Activated gamma-delta T cell treated with anti-CD3 and anti-CD28 coated beads, Interleukin-2, amount 50 U/mL, for 16 hours (primary cell): ENCODE measurements at places on chromosomes 11 and 22.

DNA sequence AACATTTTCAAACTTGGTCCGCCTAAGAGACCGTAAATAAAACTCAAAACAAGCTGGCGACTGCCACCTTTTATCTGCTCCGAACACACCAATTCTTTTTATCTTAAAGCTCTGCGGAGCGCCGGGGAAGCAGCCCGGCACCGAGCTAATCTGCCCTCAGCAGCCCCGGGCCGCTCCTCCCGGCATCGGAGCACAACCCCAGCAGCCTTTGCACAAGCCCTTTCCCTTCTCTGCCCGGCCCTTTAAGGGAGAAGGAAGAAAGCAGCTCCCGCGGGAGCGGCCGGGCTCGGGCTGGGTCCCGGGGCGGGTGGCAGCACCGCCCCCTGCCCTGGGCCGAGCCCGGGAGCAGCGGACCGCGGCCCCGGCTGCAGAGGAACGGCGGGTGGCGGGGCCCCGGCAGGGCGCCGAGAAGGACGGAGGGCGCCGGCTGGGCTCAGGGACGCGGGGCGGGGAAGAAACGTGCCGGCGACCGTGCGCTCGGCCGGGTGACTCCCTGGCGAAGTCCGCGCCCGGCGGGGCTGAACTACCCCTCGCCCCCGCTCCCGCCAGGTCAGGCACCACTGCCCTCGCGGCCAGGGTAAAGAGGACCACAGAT is 133.6 kb upstream of the C11orf58 start:
- DNase-seq: no peak

- no peak for DNase-seq
These were observed 57.0 kb downstream of the PDE2A start for GRCh38 chr11:72617080-72617762.

DNA sequence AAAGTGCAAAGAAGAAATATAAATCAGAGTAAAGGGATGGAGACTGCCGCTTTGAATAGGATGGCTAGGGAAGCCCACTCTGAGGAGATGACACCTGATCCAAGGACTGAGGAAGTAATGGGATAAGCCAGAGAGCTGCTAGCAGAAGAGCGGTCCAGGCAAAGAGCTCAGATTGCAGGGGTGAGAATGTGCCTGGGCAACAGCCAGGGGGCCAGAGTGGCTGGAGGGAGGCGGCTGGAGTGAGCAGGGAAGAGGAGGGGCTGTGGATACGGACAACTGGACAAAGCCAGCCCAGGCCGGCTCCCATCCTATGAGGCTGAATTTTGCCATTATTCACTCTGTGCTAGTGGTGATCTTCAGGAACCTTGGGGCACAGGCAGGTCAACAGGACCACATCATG is 360.3 kb upstream of the SYN3 start:
- no peak for DNase-seq

DNA sequence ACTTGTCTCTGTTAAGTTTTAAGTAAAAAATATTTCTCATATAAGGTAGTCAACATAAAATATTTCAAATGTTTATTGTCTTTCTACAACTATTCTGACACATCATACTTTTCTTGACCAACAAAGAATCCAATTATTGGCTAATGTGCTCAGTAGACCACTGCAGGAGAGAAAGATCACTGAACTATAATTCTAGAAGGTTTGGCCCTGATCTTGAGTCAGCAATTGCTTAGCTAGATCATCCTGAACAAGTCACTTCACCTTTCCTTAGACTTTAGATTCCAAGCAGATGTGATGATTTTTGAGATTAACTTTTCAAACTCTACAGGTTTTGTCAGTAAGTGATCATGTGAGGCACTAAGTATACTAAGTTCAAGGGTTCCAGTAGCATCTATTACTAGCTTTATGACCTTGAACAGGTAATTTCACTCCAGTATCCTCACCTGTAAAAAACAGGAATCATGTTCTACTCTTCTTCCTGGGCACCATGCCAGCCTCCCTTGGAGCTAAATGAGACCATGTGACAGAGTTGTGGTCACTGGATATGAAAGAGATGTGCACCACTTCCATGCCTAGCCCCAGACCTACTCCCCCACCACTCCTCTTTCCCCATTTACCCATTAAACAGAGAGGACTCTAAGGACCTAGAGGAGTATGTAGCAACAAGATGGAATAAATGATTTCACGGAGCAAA is 17.3 kb downstream of the PGM2L1 start:
- DNase-seq: no peak

- DNase-seq: no peak
These were observed 9.9 kb downstream of the NAP1L4 start for GRCh38 chr11:2982214-2982613.

DNA sequence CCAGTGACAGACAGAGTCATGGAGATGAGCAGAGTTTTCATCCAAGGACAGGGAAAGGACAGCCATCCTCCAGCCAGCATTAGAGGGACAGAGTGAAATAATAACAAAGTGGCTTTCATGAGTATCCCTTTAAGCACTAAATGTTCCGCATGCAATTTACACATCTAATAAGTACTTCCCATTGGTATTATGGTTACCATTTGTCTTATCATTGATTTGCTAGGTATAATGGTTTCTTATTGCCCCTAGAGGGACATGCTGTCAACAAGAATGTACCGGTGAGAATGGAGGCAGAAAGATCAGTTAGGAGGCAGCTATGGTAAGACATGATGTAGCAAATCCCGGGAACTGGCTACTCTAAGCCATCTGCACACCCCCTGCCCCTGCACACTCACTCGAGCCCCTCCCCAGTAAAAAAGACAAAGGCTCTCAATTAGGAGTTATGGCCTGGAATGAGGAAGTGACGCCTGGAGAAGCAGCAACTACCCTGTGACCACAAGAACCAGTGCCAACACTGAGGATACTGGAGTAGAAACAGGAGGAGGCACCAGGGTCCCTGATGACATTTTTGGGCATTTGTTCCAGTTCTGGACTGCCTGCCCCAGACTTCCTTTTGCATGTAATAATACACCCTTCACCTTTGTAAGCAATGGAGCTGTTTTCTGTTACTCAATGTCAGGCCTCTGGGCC is 30.2 kb upstream of the HMGXB4 start:
- DNase-seq: no peak

DNA sequence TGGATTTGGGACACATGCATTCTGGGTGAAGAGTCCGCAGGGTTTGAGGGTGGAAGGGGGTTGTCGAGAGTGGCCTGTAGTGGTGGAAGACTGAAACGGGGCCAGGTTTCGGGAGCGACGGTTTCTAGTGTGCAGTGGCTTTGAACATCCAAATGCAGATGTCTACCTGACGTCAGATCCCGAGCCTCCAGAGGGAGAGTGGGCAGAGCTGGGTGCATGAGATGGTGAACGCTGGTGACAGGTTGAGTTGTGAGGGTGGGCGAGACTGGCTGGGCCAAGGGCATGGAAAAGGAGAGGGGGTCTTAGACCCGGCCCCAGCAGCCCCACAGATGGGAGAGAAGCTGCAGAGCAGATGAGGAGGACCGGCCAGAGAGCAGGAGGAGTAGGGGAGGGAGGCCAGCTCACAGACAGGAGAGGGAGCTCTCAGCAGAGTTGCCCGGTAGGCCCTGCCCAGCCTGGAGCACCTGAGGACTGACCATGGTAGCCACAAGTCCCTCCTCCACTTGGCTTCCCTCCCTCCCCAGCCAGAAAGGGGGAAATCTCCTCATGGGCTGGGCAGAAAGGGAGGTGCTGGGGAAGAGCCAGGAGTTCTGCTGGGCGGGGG is 14.2 kb downstream of the KCNJ4 start:
- DNase-seq: no peak

- no peak for DNase-seq
These were observed 1.6 kb upstream of the MCAM start for GRCh38 chr11:119318240-119319135.

DNA sequence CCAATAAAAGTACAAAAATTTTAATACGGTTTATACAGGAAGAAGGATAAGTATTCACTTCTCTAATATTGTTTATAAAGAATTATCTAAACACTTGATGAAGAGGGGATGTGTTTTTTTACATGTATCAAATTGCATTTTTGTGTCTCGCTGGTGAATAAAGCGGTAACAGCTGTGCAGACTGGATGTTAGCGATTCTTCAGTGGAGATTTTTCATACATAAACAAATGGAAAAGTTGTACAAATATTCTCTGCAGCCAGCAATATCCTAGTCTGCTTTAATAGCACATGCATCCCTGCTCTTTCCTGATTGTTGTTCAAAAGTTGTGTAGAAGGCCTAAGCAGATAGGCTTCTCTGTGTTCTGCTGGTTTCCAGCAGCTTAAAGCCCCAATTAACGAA is 369.3 kb downstream of the SOX6 start:
- no peak for DNase-seq

DNA sequence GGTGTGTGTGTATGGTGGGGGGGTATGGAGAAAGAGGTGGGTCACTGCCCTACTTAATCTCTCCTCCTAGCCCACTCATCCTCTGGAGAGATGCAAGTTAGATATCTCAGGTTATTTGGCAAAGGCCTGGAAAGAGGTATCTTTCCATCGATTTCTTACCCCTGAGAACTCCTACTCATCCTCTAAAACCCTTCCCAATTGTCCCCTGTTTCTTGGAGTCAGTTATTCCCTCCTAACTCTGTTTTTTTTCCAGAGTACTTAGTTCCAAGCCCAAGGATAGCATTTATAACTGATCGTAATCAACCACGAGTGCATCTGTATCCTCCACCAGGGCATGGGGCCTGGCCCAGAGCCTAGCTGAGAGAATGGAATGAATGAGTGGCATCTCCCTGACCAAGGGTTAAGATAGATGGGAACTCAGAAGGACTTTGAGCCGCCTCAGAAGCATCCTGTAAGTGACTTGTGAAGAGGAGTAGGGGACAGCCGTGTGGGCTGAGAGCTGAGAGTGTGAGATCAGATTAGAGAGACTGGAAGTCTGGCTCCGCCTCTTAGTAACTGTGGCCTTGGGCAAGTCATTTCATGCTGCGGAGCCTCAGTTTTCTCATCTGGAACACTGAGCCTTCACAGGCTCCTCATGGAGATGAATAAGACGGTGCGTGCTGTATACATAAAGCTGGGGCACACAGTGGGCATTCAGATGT is 16.2 kb downstream of the CD6 start:
- peak; percentile 27 for DNase-seq

DNA sequence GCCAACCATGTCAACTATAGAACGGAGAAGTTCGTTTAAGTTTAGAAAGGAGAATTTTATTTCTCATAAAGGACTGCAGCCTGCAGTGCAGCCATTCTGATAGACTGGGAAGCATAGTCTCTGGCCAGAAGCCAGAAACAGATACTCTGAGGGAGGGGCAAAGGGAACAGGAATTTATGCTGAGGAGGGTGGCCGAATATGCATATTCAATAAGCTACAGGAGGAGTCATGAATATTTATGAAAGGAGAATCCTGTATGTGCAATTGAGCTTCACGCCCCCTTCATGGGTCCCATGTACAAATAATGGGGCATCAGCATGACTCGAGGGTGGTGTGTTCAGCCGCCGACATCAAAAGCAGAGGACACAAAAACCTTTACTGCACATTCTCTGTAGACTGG is 199.9 kb downstream of the CWF19L2 start:
- no peak for DNase-seq

- no peak for DNase-seq
These were observed 2237.9 kb upstream of the RAG2 start for GRCh38 chr11:38835966-38836365.

DNA sequence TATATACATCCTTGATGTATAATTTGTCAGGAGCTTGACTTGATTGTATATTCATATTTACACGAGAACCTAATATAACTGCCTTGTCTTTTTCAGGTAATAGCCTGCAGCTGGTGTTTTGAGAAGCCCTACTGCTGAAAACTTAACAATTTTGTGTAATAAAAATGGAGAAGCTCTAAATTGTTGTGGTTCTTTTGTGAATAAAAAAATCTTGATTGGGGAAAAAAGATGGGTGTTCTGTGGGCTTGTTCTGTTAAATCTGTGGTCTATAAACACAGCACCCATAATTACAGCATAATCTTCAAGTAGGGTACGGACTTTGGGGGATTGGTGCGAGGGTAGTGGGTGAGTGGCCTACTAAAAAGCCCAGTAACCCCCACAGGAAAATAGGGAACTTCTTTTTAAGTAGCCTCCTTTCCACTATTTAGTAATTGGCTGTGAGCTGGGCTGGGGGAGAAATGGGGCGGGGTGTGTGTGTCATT is 7.5 kb downstream of the MALAT1 start:
- no peak for DNase-seq

DNA sequence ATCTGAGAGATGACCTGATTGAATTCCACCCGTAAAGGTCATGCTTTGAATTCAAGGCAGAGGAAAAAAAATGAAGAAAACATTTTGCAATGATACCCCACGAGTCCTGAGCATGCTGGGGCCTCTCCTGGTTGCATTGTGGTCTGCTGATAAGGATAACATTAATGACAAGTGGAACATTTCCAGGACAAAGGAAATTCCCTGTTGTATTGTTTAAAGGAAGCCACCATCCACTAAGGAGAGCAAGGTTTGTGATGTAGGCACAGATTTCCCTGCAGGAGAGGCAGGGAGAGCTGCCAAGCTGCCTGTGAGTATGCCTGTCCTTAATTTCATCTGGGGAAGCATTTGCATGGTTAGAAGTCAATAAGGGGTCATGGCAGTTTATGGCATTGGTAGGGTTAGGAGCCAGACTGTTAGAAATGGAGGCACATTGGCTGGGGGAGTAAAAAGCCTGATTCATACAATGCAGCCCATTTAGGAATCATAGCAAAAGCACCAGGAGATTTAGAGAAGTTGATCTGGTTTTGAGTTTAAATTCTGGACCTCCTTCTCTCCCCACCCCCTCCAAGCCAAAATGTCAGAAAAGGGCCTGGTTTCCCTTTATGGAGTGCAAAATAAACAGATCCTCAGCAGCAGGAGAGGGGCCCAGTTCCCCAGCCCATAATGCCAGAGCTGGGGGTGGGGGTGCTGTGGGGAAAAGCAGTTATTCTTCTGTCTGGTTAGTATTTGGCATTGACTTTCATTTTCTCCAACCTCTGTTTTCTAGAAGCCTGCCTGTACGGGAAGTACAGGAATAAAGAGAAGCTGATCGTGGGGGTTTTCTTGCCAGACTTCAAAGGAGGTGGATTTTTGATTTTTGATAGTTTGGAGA is 22.1 kb downstream of the FLI1 start:
- no peak for DNase-seq

DNA sequence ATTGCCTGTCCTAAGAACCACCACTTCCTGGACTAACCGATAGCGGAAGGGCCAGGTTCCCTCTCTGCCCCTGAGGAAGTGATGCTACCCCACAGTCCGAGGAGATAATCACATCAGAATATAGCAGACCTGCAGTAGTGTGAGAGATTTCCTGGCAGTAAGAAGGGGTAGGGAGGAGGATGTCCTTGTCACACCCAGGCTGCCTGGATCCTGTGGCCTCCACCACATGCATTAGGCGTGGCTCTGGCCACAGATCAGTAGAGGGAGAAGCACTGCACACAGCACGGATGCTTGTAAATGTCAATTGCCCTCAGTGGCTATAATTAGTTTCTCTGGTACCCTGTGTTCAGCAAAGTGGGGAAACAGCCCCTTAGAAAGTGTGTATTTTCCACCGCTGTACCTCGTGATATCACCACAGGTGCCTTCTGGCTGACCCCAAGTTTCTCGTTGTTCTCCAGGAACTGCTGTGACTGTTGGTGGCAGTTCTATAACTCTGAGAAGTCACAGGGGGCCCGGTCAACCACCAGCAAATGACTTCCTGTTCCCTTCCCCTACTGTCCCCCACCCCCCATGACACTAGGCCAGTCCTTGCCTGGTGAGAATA is 61.8 kb downstream of the UBASH3B start:
- peak; percentile 46 for DNase-seq

GRCh38 chr11:17439316-17439782 is 37.3 kb downstream of the ABCC8 start:
- DNase-seq: no peak
